ENCODE measurements at places on chromosomes 11 and 22. TPM values are rescaled to one million over a fixed set of nuclear protein-coding genes. Genes with fewer than 3 reads are reported as not detected.

The POLD3 gene
- total RNA-seq: 62.7 TPM

The APOA4 gene
- not detected for total RNA-seq

The SLC22A25 gene
- not detected for total RNA-seq

The BDNF gene
- not detected for total RNA-seq

The CECR2 gene
- not detected for total RNA-seq

- no peak for DNase-seq
Measured at GRCh38 chr22:24302591-24302990, 32.0 kb downstream of the SPECC1L start.

GRCh38 chr11:66696146-66696545 is 18.5 kb upstream of the RBM4B start:
- DNase-seq: no peak

DNA sequence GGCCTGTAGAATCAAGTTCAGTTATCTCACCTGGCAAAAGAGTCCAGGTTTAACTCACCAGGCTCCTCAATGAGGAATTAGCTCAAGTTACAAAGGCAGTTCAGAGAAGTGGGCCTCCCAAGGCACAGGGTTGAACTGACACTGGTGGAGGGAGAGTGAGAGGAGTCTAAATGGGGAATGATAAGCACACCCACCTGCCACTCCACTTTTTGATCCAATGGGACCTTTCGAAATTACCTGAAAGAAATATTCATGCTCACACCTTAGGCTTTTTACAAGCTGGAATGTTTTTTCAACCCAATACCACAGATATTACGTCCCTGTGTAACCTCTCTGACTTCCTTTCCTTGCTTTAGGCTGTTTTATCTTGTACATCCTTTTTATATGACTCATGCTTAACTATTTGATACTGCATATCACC is 642.7 kb upstream of the TENM4 start:
- DNase-seq: no peak

DNA sequence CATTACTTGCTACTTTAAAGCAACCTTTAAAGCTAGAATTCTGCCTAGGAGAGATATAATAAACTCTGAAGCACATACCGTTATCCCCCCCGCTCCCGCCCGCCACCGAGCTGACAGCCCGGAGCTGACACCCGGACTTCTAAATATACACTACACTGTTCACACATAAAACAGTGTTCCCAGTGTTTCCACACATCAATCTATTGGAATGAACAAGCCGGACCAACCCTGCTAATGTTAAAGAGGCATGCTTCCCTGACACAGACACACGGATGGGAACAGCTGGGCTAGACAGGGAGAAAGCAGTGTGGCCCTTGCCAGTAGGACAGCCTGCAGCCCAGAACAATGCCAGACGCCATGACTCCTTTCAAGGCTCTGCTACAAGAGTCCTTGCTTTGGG is 108.4 kb upstream of the CSNK2A3 start:
- DNase-seq: no peak

- peak; percentile 56 for DNase-seq
Measured at GRCh38 chr22:42964994-42965699, 49.8 kb downstream of the PACSIN2 start.

DNA sequence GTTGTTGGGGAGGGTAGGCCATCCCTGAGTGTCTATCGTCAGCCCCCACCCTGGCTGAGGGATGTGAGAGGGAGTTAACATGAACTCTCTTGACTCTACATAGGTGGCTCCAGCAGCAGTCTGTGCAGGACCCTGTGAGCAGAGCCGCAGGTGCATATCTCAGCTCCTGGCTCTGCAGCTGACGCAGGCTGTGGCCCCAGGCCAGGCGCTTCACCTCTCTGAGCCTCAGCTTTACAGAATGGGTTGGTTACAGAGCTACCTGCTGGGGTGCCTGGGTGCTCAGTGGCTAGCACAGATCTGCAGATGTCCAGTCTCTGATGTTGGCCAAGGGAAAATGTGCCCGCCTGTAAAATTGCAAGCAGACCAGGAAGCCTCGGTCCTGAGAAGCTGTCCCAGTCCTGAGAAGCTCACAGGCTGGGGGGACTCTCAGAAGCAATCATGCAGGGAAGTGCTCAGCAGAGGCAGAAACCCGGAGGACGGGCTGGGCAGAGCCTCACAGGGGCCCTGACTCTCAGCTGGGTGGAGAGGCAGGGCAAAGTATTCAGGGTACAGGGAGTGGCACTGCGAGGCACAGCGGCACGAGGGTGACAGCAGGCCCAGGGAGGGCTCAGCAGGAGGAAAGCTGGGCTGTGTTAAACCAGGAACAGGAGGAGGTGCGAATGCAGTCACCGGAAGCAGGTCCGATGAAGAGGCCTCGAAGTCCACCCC is 15.9 kb upstream of the LRP5 start:
- DNase-seq: no peak

- DNase-seq: no peak
Measured at GRCh38 chr22:27740202-27740748, 61.3 kb downstream of the MN1 start.

DNA sequence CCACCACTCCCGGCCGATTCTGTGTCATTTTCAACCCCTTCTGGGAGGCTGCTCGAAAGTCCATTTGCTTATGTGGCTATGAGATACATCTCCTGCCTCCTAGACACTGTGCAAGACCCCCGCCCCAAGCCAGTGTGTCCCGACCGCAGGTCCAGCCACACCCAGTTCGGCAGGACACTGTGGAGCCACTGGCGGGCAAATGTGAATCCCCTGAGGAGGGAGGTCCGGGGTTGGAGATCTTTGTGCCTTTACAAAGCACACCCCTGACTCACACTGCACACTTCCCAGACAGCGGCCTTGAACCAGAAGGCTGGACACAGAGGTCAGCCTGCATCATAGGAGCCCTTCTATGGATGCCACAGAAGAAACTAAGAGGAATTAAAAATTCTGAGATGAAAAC is 17.4 kb downstream of the FXYD6 start:
- no peak for DNase-seq

All from activated CD8-positive, alpha-beta memory T cell treated with anti-CD3 and anti-CD28 coated beads, Interleukin-2, amount 10 ng/mL, durations not matched to agents 7 days and 5 days (primary cell).